DMS79 (cell line): ENCODE measurements at places on chromosomes 16 and 17.
A peak's percentile ranks its signal among the peaks of the same experiment; 100 is the strongest.

DNA sequence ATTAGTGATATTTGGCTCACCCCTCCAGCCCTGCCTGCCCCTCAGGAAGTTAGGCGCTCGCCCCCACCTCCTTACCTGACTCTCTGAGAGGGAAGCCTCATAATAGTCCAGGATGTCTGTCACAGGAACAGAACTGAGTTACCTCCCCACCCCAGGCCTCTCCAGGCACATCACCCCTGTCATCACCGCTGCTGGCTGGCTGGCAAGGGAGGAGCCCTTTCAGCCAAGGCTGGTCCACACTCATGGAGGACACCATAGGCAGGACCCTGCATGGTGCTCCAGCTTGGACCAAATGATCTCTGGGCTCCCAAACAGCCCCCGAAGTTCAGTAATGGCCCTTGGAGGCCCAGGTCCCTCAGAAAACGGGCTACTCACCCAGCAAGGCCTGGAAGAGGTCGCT, 1.5 kb downstream of the DLG4 start:
- no peak for DNase-seq

- DNase-seq: no peak
Observed at GRCh38 chr17:49514071-49514721, 19.1 kb downstream of the NGFR start.

- DNase-seq: no peak
Observed at GRCh38 chr17:61116577-61116976, 283.1 kb upstream of the TBX2 start.

DNA sequence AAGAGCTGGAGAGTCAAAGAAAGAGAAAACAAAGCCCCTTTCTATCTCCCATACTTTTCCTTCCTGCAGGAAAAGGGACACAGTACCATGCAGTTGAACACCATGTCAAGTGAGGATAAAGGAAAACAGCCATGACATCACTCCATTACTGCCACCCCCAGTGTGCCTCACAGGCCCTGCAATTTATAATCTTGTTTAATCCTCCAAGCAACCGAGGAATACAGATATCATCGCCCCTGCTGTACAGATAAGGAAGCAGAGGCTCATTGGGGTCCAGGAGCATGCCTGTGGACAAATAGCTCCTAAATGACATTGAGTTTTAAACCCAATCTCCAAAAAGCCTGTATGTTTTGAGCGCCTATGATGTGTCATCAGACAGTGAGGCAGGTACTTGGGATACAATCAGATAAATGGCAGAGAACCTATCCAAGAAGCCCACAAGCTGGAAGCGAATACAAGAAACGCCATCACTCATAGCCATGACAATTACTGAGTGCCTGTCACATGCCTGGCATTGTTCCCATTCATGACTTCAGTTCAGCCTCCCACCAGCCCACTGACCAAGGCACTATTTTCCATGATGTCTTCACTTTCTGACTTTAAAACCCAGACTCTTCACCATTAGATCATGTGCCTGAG, 45.5 kb downstream of the CPPED1 start:
- no peak for DNase-seq

- DNase-seq: peak; percentile 91
Observed at GRCh38 chr17:77555741-77556291, 402.7 kb upstream of the TNRC6C start.

GRCh38 chr16:48608871-48609651, 919 bp downstream of the N4BP1 start:
- no peak for DNase-seq

DNA sequence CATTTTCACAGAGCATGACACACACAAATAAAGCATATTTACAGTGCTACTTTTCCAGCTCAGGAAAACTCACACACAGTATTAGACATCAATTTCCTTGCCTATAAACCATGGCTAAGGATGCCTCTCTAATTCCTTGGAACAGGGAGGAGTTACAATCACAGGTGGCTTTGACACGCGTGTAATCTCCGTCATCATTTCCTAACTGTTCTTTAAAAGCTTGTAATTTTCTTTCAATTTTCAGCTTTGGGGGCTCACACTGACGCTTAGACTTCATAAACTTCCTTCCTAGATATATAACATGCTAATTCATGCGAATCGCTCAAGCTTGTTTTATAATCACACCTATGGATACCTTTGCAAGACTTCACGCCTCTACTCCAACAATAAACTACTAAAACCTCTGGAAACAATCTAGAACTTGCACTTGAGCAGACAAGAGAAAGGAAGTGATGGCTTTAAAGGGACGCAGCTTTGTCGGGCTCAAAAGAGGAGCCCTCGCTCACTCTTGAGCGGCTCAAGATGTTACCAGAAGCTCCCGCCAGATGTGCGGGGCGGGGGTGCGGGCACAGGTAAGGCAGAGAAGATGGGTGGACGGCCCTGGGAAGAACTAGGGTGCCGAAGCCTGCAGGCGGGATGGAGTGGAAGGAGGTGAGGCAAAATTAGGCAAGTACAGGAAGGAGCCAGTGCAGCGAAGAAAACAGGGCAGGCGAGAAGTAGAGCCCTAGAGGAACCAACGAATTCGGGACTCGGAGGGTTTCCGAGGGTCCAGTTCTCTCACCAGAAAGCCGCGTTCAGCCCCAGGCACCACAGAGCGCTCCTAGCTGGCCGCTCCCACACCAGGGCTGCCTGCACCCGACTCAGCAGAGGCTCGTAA, 631 bp downstream of the RETREG3 start:
- no peak for DNase-seq

DNA sequence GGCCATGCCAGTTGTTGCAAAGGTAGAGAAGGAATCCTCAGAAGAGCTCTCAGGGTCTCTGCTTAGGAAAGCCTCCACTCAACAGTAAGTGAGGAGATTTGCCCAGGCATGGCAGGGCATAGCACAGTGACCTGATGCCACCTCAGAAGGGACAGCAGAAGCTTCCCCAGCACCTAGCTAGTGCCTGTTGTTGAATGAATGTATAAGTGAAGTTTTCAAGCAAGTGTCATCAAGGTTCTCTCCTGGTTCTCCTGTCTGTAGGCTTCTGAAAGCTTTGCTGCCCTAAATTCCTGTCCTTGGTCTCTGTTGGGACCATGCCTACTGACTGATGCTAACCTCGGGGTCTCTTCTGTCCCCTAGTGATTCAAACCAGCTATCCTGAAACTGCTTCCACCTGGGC, 114.9 kb upstream of the TBX2 start:
- DNase-seq: no peak

DNA sequence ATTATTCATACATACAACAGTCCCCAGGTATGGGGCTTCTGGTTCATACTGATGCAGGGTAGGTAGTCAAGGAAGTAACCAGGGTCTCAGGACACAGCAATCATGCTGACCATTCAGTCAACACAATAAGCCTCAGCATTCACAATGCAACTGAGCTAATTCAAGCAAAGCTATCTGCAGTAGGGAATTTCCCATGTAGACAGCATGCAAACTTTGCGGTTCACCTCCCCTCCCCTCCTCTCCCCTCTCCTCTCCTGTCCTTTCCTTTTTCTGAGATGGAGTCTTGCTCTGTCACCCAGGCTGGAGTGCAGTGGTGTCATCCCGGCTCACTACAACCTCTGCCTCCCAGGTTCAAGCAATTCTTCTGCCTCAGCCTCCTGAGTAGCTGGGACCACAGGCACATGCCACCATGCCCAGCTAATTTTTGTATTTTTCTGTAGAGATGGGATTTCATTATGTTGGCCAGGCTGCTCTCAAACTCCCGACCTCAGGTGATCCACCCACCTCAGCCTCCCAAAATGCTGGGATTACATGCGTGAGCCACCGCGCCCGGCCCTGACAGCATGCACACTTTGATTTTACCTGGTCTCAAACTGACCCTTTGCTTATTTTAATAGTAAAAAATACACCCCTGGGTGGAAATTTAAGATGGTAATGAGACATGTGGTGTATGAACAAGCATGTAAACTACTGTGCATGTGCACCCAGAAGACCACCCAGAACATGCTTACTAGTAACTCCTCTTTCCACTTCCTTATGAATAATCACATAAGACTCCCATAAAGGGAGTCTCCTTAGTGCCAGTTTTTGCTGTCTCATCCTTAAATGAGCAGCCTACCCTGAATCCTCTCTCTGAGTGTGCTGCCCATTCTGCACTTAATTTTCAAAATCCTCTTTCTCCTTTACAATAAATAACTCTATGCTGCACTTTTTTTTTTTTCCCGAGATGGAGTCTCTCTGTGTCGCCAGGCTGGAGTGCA, 9.3 kb upstream of the RNF135 start:
- DNase-seq: no peak

DNA sequence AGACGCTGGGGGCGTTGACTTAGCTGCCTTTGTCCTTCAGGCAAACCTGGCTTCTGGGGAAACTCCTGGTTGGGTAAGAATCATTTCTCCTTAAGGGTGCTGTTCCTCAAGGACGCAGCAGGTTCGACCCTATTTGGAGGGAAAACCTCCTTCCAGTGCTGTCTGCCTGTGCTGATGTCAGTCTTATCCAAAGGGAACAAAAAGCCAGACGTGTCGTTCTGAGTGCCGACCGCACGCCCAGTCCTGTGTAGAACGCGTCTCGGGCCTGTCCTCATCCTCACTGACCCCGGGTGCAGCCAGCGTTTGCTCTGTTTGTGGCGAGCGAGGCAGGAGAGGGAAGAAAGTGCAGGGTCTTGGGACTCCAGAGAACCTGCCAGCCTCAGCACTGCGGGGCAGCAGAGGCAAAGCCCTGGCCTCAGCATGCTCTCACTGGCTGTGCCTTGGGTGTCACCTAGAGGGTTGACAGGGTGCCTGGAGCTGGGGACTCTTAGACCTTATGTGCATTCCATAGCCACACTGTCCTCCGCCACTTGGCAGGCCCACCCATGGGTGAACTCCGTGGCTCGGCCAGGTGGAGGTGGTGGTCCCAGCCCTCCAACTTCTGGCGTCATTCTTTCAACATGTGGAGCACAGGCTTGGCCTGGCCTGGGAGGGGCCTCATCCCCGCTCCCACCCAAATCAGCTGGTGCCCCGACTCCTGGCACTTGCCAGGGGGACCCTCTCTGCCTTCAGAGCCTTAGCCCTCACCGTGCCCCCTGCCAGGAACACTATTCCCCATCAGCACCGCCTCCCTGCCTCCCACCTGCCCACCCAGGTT, 6.0 kb downstream of the SNN start:
- no peak for DNase-seq

DNA sequence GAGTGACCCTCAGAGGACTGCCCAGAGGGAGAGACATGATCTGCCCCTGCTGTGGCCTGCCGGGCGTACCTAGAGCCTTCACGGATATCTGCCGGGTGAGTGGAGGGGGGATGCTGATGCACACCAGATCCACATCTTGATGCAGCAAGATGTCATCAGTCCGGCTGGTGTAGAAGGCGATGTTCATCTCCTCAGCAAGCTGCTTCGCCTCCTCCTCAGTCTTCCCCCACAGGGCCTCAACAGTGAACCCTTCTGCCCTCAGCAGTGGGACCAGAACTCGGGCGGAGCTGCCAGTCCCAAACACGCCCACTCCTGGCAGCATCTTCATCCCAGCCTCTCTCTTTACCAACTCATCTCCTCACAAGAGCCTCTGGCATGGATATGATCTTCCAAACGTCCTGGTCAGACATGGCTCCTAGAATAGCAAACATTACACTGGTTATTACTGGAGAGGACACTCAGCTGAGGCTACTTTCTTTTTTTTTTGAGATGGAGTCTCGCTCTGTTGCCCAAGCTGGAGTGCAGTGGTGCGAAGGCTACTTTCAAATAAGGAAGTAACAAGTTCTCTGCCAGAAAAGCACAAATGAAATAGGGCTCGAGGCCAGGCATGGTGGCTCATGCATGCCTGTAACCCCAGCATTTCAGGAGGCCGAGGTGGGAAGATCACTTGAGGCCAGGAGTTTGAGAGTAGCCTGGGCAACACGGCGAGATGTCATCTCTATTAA, 18.9 kb downstream of the C16orf86 start:
- DNase-seq: no peak

DNA sequence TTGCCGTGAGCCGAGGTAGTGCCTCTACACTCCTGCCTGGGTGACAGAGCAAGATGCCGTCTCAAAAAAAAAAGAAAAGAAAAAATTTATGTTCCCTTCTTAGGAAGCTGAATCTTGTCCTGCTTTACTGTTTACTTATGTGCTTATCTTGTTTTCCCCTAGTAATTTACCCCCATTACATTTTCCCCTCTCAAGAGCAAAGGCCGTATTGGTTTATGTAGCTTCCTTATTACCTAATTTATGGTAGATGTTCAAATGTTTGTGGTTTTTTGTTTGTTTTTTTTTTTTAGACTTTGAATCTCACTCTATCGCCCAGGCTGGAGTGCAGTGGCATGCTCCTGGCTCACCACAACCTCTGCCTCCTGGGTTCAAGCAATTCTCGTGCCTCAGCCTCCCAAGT, 10.3 kb upstream of the SLC52A1 start:
- no peak for DNase-seq

DNA sequence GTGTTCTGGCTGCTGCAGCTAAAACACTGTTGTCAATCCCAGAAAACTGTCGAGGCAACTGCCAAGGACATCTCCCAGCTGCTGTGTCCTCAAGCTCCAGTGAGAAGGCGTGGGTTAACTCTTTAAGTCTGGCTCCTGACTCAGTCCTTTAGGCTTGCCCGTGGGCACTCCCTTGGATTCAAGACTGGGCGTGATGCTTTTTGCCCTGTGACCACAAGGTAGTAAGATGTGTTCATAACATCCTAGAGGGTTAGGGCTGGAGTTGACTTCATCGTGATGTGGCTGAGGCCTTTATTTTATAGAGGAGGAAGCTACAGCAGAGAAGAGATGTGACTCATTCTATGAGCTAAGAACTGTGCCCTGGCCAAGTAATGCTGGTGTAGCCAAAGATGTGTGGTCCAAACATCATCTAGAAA, 50.9 kb upstream of the TEKT3 start:
- DNase-seq: no peak

- DNase-seq: no peak
Observed at GRCh38 chr17:81837641-81838040, 2.8 kb upstream of the PPP1R27 start.

DNA sequence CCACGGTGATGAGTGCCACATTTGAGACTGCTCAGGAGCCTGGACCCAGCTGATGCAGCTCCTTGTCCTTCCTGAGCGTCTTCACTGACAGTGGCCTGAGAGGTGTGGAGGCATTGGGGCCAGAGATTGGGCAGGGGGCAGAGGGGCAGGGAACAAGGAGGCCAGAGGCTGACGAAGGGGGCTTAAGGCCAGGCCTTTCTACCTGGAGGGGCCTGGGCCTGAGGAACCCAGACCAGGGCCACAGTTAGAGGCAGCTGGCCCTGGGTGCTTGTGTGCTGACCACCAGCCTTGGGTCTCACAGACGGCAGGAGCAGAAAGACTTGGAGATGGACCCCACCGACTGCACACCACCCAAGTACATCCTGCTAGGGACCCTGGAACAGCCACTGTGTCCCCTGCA, 168.2 kb upstream of the ZNF267 start:
- no peak for DNase-seq
